Stimulated activated CD4-positive, alpha-beta T cell treated with anti-CD3 and anti-CD28 coated beads, Interleukin-1b, Interleukin-23, amount 100 ng/mL, for 1 hour (primary cell): ENCODE measurements at places on chromosomes 2 and 18.
A peak's percentile ranks its signal among the peaks of the same experiment; 100 is the strongest.

DNA sequence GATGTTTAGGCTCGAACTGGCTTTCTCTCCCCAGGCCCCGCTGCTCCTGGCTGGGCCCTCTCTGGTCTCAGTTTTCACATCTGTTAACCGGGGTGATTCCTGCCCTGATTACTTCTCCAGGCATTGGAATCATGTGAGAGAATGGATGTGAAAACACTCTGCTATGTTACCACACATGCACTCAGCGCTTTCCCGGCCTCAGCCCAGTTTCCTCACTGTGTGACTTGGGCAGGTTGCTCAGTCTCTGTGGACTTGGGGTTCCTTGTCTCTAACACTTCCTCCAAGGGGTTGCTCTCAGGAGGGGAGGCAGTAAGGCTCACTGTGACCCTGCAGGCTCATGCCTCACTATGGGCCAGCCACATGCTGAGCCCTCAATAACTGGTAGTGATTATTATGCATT lies 230.4 kb upstream of the HS6ST1 start:
- no peak for DNase-seq

GRCh38 chr18:8842506-8842905 lies 137.2 kb downstream of the MTCL1 start:
- no peak for DNase-seq

DNA sequence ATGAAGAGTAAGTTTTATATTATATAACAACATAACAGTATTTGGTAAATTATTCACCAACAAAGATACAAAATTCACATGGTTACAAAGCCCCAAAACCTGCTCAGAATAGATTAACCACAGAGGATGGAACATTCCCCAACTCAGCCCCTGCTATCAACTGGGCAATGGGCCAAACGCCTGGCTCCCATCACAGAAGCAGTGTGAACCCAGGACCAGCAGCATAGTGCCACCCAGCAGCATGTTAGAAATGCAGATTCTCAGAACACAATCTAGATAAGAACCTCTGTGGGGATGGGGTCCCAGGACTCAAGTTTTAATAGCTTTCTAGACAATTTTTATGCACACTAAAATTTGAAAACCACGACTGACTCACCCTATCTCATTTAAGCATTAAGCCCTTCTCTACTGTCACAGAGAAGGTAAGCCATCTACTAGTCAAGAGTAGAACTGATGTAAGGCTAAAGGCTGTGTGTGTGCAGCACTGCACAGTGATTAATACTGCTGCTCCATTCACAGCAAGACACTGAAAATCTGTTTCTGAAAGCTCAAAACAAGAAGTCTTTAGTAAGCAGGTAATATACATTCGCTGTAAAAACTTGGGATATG lies 15.2 kb downstream of the AFG3L2 start:
- DNase-seq, result no peak

DNA sequence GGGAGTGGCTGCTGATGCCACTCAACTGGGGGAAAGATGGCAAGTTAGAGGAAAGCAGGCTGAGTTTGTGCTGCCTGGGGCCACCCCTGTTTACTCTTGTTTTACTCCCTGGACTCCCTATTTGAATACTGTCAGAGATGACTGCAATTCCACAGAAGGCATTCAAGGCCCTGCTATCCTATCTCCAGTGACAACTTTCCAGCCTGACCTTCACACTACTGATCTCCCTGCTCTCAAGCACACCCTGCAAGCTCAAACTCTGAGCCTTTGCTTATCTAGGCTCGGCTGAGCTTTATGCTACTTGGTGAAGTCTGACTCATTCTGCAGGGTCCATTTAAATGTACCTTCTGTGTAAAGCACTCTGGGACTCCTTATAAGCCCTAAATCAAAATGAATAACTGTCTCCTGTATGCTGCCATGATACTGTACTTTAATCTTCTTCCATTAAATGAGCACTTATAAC lies 39.3 kb upstream of the DSG1 start:
- no peak for DNase-seq

DNA sequence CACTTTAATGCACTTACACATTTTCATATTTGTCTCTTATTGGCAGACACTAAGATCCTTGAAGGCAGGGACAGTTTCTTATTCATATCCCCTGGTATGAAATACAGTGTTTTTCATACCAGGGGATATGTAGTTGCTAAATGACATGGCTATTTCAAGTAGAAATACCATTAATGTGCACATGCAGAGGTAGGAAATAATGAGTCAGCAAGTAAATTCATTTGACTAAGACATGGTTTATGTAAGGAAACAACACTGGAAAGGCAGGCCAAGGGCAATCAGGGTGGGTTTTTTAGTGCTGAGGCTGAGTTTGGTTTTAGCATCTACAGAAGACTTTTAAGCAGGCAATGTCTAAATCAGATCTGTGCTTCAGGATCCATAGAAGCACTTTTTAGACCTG lies 155.9 kb downstream of the WDPCP start:
- DNase-seq, result no peak

- no peak for DNase-seq
These were observed 7.2 kb downstream of the SERPINB8 start for GRCh38 chr18:63977040-63977439.

DNA sequence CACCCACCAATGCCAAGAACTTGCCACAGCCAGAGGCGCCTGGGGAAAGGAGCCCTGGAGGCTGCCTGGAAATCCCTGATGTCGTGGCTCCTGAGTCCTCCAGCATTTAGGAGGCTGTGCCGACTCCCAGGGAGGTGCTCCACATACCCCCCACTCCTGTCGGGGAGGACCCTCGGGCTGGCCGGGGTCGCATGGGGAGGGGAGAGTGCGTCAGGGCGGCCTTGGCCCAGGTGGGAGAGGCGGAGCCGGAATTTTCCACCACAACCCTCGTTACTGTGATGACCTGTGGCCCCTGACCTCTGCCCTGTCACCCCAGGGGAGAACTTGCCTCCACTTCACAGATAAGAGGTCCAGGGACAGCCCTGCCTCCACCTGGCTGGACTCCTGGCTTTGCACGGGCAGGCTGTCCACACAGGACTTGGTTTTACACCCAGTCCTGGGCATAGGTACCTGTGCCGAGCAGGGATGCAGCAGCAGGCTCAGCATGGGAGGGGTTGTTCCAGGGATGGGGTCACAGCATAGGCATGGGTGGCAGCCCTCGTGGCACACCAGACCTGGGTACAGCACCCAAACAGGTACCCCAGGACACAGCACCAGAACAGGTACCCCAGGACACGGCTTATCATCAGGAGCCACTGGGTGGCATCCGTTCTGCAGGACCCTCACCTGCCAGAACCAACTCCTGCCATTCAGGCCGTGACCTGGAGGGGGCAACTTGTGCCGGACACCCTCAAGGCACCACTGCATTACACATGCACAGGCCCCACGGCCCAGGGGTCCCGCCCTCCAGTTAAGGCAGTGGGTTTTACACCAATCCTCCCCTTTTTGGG lies 12.3 kb upstream of the AGXT start:
- no peak for DNase-seq

DNA sequence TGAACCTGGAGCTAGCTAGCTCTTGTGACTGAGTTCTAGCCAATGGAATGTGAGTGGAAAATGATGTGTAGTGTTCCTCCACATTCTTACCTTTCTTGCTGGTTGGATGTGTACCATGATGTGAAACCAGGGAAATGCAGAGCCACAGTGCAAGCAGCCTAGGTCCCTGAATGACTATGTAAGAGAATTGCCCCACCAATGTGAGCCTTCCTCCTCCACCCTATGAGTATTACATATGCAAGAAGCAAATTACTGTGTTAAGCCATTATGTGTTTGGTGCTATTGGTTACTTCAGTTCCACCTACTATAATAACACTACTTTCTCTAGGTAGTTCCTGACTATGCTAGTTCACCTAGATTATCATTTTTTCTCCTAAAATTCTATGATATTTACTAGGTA lies 39.6 kb downstream of the LCLAT1 start:
- DNase-seq, result no peak

DNA sequence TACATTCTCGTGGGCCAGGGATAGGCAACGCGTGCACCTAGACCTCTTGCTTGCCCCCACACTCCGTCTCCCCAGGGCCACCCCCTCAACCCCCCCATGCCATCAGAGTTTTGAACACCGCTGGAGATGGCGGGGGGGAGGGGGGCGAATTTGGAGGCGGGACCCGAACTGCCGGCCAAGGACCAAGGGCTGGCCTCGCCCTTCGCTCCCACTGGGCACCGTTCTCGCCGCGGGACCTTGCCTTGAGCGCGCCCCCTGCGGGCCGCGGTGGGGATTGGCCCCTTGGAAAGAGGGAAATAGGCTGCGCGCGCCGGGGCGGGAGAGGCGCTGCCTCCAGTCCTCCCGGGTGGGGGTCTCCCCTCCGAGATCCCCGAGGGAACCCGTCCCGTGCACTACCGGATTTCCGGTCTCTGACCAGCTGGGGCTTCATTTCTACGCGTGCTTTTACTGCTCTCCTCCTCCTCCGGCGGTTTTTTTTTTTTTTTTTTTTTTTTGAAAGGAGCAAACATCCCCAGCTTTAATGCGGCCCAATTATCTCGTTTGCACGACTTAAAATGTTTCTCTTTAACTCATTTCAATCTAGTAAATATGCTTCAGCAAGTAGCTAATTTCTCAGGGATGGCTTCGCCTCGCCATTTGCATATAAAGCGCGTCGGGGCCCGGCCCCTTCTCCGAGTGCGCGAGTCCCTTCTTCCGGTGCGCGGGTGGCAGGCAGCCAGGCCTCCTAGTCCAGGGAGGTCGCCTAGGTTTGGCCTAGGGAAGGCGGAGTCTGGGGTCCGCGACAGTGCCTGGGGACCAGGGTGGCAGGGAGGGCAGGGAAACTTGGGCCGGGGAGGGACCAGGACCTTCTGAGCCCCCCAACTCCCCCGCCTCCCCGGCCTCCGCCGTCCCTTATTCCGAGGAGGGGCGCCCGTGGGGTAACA lies 10.0 kb upstream of the GBX2 start:
- peak; percentile 18 for DNase-seq

- DNase-seq, result no peak
These were observed 77.5 kb downstream of the VAPA start for GRCh38 chr18:9991011-9992000.

- DNase-seq, result no peak
These were observed 155.5 kb downstream of the TCF4 start for GRCh38 chr18:55432307-55433040.

DNA sequence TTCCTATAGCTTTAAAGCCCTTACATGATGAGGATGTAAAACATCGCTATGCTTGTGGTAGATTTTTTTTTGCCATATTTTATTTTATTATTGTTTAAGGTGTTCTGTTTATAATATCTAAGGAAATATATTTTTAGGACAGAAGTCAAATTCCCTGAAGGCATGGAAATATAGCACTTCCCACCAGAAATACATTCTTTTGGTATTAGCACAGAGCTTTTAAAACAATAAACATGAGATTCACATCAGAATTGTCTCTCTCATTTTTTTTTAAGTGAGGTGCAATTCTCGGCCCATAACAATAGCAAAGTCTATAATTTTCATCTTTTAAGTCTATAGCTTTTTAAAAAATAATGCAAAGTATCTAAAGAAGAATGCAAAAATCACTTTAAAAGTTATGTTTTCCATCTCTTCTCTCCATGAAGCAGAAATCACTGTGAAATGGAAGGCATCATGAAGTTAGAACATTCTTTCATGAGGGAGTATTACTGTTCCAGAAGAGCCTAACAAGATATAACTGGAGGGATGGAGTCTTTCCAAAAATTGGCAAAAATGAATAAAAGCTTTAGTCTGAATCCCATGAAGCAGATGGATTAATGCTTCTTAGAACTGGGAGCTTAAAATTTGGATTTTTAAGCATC lies 283.6 kb upstream of the TRIB2 start:
- DNase-seq, result no peak

DNA sequence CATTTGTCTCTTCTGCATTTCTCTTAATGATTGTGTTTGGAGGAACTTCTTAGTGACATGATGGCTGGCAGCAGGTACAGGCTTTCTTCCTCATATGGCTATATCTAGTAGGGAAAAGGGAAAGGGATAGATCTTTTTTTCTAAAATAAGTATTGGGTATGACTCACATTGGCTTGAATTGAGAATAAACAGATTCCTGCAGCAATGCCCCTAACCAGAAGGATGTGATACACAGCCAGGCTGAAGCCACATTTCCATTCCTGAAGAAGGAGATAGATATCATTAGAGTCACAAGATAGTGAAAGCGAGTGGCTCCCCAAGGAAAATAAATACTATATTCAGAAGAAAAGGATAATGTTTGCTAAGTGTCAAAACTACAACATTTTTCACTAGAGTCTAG lies 61.1 kb downstream of the VWC2L start:
- no peak for DNase-seq

DNA sequence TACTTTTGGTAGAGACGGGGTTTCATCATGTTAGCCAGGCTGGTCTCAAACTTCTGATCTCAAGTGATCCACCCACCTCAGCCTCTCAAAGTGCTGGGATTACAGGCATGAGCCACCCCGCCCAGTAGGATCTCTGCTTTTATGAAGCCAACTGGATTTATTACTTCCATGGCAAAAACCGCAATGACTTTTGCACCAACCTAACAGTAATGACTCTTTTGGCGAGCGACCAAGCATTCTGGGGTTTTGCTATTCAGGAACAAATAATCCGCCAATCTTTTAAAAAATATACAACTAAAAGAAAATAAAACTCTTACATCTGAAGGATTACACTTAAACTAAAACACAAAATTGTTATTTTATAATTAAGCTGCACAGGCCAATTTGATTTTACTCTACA lies 260.6 kb downstream of the ZEB2 start:
- no peak for DNase-seq

GRCh38 chr2:197163712-197164140 lies 146.9 kb downstream of the ANKRD44 start:
- no peak for DNase-seq

DNA sequence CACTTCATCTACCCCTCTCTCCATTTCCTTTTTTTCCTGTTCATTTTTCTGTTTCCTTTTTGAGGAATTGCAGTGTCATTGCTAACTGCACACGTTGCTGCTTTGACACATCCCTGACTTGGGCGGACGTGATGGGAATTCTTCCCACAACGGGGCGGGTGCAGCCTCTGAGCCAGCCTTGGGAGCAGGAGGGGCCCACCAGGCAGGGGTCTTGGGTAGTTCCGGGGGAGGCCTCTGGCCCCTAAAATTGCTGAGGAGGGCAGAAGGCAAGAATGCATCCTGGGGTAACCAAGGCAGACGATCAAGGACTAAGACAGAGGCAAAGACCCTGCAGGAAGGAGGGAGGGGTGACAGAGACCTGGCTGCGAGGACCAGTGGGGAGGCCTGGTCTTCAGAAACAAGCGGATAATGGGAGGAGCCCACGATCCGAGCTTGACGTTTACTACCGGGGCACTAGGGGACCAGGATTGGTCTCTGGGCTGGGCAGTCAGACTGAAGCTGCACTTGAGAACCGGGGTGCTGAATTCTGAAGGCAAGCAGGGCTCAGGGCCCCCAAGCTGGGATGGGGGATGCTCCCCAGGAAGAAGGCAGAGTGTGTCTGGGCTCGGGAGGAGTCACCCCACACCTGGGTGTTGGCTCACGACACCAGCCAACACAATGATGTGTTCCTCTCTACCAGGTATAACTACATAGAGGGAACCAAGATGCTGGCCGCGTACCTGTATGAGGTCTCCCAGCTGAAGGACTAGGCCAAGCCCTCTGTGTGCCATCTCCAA lies 14.8 kb upstream of the CNDP1 start:
- DNase-seq, result no peak
